ENCODE measurements at places on chromosomes 7 and 10. TPM values are rescaled to one million over a fixed set of nuclear protein-coding genes. Genes with fewer than 3 reads are reported as not detected.

GRCh38 chr10:89147256-89147655, 59.9 kb downstream of the CH25H start:
- DNase-seq = no peak

DNA sequence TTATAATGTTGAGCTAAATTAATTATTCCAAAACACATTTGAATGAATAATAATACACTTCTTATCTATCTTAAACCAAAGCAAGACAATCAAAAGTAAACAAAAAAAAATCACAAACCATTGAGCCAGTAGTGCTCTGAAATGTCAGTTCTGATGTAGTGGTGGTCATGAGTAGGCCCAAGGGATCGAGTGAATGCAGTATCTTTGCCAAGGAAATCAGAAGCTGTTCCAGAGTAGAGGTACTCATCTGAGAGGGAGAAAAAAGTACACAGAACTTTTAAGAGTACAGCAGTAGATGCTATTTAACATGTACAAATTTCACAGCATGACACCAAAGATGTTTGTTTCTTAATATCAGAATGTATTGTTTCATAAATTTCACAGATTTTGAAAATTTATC, 121.5 kb downstream of the SEMA3D start:
- DNase-seq = no peak

DNA sequence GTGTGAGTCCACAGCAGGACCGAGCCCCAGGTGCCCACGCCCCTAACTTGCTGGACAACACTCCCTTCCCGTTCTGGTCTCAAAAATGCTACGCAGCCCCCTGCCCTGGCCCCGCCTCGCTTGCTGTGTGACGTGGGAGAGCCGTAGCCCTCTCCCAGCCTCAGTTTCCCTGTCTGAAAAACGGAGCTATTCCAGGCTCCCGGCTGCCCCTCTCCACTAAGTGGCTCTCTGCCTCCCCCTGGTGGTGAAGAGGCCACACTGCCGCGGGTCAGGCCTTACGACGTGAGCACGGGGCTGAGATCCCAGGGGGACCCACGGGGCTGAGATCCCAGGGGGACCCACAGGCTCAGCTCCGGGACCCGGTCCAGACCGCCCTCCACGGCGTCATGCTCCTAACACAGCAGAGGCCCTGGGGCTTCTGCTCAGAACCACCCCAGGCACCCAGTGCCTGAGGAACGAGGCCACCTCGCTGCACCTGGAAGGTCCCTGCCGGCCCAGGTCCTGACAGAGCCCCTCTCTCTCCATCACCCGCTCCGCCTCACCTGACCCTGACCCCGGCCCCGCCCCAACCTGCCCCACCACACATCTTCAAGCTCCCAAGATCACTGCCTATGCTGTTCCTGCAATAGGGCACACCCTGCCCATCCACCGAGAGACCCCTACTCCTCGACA, 26.7 kb downstream of the MICALL2 start:
- peak; percentile 94 for DNase-seq

- no peak for DNase-seq
Observed at GRCh38 chr10:4453950-4454349, 372.1 kb upstream of the AKR1E2 start.

GRCh38 chr10:129397198-129397974, 69.7 kb upstream of the MGMT start:
- no peak for DNase-seq

SYT15 gene
- 24.7 TPM for polyA plus RNA-seq

DNA sequence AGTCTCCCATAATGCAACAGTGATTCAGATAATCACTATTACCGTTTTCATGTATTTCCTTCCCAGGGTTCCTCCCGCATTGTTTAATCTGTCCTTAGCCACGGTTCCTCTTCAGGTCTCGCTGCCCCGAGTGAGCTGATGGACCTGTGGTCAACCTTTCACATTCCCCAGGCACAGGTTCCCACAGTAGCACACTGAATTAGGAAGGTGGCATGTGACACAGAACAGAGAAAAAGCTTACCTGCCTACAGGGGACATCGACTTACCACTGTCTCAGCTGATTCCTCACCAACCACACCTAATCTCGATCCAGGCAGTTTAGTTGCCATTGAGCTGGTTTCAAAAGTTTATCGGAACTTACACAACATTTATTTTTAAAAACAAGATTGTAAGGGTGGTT, 72.2 kb downstream of the MTURN start:
- no peak for DNase-seq

DNA sequence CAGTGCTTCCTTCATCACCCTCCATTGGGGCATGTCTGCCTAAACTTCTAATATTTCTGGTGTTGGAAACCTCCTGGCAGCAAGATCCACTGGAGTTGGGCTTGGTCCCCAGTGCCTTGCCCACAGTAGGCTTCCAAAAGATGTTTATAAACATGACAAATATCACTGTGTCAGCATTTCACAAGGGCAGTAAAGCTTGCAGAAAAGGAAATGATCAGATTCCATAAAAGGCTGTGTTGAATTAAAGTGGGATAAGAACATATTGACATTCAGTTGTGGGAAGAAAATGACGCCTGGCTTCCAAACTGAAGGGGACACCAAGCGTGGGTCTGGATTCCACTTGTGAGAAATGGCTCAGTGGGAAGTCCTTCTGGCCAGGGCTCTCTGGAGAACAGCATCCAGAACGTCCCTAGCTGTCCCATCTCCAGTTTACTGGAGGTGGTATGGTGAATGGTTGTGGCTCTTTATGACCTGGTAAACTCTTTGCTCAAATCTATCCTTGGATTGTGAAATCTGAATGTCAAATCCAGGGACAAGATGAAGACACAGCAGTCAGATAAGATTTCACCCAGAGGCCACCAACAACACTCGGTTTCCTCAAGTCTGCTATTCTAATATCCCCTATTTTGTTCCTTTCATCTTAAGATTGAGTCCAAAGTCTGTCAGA, 287.2 kb downstream of the TNS3 start:
- no peak for DNase-seq

DNA sequence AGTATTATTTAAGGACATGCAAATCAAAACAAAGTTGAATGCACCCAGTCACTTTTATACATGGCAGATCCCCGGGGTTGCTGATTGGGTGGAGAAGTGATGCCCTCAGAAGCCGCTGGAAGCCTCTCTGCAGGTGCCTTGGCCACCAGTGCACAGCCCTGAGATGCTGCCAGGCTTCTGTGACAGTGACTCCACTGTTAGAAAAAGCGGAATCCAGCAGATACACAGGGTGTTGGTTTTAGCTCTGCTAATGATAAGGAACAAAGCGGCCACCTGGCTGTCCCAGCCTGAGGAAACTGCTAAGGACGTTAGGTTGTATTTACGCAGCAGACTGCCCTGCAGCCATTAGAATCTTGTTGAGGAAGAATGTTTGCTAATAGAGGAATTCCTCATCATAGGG, 47.5 kb downstream of the JAKMIP3 start:
- no peak for DNase-seq
